ENCODE measurements at places on chromosomes 1 and 21.

GRCh38 chr21:41366522-41367151 is 4.8 kb downstream of the MX2 start:
- DNase-seq = no peak

DNA sequence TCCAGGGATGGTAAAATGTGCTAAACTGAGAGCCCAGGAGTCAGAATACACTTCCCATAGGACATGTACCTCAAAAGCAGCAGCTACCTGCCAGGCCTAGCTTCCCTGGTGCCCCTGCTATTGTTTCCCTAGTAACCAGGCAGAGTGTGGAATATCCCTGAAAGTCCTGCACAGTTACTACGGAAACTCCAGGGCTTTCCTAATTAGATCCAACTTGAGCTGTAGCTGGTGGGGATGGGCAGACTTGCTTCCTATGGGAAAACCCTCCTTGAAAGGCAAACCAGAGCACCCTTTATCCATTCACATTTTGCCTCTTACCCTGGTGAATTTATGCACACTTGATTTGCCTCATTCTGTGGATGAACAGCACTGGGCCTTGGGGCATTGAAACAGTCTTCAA is 559.9 kb upstream of the PBX1 start:
- no peak for DNase-seq

GRCh38 chr21:42798106-42798505 is 81.2 kb downstream of the WDR4 start:
- DNase-seq = no peak

- DNase-seq = peak; percentile 70
Measured at GRCh38 chr1:101238031-101238628, 1.3 kb downstream of the S1PR1 start.

DNA sequence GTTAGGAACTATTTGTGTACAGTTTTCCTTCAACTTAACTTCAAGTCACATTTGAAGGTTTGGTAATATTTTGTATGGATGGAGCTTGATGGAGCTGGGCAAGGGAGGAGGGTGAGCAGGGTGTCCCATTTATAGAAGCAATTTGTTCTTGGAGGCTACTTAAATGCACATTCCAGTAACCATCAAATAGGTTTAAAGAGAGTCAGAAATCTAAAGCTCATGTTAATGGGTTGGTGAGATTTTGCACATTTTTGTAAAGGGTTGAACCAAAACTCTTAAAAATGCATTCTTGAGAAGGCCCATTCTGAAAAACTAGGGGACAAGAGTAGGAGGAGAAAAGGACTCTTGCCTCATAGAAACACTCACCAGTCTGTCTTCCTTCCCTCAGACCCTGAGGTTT is 10.1 kb downstream of the FNDC5 start:
- no peak for DNase-seq

GRCh38 chr1:163774978-163775620 is 453.3 kb downstream of the NUF2 start:
- DNase-seq = no peak

DNA sequence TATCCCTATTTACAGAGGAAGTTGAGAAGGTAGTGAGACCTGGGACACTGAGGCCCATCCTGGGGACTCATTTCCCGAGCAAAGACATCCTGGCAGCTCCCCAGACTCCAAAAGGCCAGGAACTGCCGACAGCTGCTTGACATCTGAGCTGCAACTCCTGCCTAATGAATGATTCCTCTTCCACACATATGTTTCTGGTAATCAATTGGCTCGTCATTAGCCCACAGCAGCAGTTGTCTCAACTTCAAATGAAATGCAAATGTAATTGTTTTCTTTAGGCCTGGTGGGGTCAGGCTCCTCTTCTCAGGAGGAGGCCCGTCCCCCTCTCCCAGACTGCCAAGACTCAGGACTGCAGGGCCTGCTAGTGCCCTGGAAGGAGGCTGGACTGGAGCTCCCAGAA is 61.8 kb upstream of the DISP3 start:
- no peak for DNase-seq

GRCh38 chr1:226603022-226603857 is 54.7 kb downstream of the STUM start:
- DNase-seq = no peak

DNA sequence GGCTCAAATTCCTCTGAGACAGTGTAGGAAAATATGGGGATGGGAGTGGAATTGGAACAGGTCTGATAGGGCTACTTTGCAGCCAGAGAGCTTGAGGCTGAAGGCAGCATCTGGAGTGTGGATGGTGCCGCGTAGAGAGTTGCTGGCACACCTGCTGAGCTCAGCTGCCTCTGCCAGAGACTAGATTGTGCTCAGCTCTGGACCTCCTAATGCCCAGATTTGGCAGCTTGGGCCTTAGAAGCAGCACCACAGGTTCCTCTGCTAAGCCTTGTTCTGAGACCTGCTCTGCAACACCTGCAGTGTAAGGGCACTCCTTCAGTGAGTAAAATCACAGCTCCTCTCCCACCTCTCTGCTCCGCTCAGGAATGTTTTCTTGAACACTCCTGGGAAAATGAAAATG is 23.3 kb downstream of the ACOT11 start:
- no peak for DNase-seq

GRCh38 chr1:29639741-29640427 is 403.6 kb downstream of the PTPRU start:
- no peak for DNase-seq

GRCh38 chr1:14662116-14662515 is 63.6 kb downstream of the KAZN start:
- DNase-seq = no peak

DNA sequence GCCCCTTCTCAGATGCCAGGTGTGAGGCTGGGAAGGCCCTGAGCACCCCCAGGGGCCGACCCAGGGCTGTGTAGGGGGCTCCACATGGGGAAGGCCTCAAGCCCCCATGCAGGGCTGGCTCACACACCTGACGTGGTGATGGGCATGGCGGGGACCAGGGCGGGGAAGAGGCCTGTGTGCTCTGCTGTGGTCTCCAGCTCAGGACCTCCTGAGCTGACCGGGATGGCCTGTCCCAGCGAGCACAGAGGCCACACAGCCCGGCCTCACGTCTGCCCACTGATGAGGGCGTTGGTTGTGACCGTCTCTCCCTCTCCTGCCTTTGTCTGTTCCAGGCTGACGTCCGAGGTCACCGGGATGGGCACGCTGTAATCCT is 40.2 kb upstream of the COL6A1 start:
- no peak for DNase-seq

DNA sequence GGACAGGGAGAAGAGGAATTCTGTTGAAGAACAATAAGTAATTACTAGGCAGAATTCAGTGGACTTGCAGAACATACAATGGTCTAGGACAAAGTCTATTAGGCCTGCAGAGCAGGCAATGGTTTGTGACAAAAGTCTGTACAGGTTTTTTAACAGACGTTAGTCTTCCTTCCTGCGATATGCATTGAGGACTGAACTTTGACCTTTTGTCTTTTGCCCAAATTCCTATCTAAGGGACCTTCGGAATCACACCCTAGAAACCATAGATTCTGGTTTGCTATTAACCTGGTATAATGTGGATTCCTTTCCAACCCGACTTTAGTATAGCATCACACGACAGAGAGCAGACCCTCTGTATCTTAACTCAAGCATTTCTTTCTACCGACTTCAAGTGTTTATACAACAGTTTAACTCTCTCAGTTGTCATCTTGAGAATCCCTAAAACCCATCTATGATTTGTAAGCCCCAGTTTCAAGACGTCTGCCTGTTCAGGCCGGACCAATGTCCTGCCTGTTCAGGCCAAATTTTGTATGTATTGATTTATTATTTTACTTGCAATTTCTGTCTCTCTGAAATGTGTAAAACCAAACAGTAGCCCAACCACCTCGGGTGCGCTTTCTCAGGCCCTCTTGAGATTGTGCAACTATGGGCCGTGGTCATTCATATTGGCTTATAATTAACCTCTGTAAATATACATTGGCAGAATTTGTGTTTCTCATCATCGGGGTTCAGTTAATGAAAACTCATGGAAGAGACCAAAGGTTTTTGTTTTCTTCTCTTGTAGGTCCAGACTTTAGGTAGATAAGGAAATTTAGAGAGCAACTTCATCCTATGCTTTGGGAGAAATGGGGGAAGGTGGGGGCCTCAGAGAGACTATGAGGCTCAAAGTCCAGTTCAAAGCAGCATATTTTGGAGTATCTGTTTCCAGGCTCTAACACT is 76.9 kb upstream of the TNFSF18 start:
- DNase-seq = no peak

DNA sequence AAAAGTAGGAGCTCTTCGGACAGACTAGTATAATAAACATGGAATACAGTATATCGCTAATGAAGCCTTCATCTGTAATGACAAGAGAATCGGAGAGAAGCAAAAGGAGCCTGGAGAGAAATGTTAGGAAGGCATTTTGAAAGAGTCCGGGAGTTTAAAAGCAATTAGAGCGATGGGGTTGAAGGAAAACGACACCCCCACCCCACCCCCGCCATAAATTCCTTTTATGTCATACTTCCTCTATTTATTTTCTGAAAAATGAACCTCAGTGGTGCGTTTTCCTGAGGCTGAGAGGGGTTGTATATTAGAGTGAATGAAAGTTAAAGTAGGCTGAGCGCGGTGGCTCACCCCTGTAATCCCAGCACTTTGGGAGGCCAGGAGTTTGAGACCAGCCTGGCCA is 635 bp upstream of the APH1A start:
- no peak for DNase-seq

DNA sequence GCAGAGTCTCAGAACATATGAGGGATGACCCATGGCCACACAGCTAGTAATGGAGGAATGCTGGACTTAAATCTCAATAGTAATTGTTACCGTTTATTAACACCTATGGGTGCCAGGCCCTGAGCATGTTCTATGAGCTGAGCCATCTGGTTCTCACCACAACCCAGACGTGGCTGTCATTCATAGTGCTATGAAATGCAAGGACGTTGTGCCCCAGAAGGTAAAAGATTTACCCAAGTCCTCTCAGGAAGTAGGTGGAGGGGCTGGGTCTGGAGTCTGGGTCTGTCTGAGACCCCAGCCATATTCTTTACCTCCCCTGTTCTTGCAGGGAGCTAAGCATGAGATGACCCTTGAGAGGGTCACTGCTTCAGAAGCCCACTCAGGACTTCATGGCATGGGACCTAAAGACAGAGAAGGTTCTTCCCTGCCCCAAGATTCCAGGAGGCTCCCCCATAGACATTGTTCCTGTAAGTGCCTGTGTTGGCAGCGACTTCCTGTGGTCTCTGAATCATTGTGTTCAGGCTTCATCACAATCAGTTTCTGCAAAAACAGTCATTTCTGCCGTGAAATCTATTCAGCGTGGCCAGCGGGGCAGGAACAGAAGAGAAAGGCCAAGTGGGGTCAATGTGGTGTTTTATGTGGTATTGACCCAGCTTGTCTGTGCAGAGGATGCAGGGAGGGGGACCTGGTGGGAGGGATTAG is 475.4 kb downstream of the PTPRU start:
- no peak for DNase-seq

GRCh38 chr21:39613041-39613934 is 548 bp downstream of the B3GALT5 start:
- no peak for DNase-seq

GRCh38 chr1:200073286-200073637 is 45.8 kb downstream of the NR5A2 start:
- DNase-seq = no peak

- DNase-seq = no peak
Measured at GRCh38 chr1:1084372-1085170, 10.5 kb upstream of the RNF223 start.

DNA sequence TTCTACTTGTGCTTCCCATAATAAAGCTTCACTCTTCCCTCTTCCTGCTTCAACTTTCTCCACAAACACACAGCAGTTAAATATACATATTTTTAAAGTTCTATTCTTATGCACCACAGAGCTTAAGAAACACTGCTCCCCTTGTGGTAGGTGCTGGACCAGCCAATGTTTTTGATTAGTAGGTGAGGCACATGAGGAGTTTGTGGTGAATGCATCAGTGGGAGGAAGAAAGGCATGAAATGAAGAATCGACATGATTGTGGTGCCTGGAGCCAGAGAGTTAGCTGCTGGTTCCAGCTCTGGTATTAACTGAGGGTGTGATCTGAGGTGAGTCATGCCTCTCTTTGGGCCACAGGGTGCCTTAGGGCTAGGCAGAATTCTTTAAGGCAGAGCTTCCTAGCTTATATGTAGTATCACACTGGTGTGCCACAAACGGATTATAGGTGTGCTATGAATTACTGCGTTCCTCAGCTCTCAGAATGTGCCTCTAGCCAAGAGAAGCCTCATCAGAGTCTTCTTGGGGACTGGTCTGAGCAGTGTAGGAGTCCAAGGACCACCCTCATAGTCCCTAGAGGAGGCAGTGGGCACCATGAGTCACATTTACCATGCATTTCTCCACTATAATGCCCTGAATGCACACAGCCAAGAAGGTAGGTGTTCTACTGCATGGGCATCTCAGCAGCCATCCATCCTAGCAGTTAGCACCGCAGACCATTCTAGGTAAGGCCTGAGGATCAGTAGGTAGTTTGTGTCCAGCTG is 97.4 kb upstream of the SGIP1 start:
- DNase-seq = peak; percentile 48

GRCh38 chr1:19068639-19069276 is 112.3 kb upstream of the IFFO2 start:
- no peak for DNase-seq

GRCh38 chr1:172533513-172534151 is 682 bp downstream of the SUCO start:
- peak; percentile 30 for DNase-seq

DNA sequence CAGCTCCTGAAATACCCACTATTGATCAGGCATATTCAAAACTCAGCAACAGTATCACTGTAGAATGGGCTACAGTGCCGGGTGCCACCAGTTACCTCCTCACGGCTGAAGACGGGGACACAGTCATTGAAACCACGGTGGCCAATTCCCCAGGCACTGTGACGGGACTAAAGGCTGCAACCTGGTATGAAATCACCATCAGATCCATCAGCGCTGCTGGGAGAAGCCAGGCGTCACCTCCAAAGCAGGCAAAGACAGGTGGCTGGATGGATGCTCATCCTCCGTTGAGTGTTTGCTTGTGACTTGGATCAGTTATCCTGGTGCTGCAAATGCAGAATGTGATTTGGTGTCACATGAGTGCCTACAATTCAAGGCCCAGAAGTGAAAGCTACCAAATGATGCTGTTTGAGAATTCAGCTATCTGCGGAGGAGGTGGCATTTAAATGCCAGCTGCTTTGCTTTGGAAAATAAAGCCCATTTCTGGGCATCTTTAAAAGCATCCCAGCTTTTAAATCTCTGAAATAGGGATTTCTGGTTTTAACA is 5.1 kb downstream of the FNDC7 start:
- no peak for DNase-seq

GRCh38 chr1:198915327-198916231 is 276.7 kb downstream of the PTPRC start:
- DNase-seq = no peak

DNA sequence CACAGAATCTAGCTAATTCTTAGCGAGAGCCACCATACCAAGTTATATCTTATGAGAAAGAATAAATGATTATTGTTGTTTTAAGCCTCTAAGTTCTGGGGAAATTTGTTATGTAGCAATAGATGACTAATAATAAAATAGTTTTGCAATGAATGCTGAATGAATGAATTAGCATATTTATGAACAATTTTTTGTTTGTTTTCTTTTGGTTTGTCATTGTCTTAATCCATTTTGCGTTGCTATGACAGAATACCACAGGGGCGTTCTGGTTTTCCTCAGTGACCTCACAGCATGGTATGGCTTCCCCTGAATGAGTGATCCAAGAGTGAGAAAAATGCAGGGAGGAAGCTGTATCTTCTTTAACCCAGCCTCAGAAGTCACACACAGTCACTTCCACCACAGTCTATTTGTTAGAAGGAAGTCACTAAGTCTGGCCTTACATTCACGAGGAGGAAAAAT is 53.8 kb upstream of the HPDL start:
- no peak for DNase-seq

- DNase-seq = no peak
Measured at GRCh38 chr1:209076688-209077087, 506.8 kb upstream of the CAMK1G start.

GRCh38 chr1:105005594-105006195 is 1256.0 kb downstream of the AMY1C start:
- DNase-seq = no peak
